ENCODE measurements at places on chromosomes 7 and 10.

DNA sequence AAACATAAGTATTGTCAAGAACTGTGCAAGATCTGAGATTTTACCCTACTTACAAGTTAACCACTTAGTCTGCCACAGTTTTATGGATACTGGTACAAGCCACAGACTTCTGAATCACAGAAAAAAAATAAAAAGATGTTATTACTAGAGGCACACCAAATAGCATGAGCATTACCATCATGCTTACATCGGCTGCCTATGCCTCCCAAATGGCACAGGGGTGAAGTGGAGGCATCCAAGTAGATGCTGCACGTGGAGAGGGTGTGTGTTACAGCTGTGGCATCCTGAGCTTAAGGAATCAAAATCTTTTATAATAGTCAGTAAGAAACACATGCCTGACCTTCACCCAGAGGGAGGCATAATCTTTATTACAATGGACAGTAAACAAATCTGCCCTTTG is 207.8 kb downstream of the TFEC start:
- no peak for DNase-seq

DNA sequence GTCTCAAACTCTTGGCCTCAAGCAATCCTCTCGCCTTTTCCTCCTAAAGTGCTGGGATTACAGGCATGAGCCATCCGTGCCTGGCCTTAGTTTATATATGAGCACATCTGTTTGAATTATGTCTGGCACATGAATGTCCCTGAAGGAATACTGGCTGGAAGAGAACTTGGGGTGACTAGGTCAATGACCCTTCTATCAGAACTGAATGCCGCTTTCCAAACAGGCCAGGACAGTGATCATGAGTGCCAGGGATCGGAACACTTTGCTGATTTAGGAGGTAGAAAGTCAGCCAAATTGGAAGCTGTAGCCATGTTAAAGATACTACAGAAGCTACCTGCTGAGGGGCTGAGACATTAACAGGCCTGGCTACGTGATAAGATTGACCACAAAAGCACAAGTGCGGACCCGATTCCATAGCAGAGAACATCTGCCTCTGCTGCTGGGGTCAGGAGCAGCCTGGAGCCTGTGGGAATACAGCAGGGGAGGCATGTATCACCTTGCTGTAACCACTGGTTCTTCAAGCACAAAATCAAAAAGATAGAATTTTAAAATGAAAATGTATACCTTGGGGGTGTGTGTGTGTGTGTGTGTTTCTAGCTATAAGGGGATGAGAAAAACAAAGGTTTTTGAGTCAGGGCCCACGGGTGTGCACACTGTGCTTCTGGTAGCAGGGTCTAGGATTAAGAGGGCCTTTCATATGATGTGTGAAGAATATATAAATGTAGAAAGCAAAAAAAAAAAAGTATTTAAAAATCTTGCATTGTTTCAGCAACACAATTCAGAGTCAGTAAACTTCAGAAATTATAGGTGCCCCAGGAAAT is 293.7 kb downstream of the BBS9 start:
- no peak for DNase-seq

- no peak for DNase-seq
These were observed 8.0 kb downstream of the PWWP2B start for GRCh38 chr10:132404911-132405462.

DNA sequence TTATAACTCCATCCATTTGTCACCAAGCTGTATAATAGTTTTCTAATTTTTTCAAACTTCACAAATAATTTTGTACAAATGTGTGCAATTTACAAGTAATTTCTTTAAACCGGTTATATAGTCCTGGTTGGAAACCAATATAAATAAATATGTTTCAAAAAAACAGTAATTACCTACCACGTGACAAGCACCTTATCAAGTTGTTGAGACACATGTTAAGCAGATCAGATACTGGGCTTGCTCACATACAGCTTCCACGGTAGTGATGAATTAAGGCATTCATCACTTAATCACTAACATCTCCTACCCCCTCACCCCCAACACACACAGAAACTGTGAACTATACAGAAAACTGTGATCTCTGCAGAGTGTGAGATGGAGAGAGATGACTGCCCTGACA is 630.0 kb upstream of the MBL2 start:
- DNase-seq: no peak

GRCh38 chr7:150388306-150388705 is 9.2 kb downstream of the ZNF775 start:
- no peak for DNase-seq

Data from retina (tissue), 1 donor.